CD8-positive, alpha-beta T cell (primary cell): ENCODE measurements at places on chromosomes 7 and 10.
A peak's percentile ranks its signal among the peaks of the same experiment; 100 is the strongest.

- no peak for DNase-seq
Observed at GRCh38 chr7:149373089-149373488, 87.8 kb downstream of the ZNF777 start.

DNA sequence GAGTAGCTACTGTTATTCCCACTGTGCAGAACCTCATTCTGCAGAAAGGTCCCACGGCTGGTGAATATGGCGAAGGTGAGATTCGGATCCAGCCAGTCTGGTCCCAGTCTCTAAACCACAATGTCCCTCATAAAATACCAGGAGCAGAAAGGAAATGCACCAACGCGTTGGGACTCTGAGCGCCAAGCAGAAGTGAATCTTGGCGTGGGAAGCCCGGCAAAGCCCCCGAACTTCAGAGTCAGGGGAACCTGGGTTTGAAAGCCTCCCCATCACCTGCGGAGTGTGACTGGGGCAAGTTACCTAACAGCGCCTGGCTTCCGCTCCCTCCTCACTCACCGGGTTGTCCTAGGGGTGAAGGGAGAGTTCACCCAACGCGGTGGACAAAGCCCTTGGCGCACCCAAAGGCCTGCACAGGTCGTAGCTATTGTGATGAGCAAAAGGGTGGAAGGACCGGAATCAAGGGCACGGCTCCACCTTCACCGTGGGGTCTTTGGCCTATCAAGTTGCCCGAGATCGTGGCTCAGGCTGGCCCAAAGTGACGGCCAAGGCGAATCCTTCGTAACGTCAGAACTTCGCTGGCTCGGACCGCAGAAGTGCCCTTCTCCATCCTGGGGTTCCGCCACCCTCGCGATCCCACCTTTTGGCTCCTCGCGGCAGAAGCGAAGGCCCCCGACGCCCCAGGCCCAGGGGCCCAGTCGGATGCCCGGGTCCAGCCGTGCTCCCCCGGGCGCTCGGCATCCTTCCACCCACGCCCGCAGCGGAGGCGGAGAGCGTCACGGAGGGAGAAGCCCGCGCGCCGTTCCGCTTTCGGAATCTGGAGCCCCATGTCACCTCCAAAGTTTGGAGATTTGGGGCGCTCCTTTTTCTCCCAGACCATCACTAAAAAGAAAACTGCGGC lies 811 bp downstream of the RGS10 start:
- peak; percentile 71 for DNase-seq

DNA sequence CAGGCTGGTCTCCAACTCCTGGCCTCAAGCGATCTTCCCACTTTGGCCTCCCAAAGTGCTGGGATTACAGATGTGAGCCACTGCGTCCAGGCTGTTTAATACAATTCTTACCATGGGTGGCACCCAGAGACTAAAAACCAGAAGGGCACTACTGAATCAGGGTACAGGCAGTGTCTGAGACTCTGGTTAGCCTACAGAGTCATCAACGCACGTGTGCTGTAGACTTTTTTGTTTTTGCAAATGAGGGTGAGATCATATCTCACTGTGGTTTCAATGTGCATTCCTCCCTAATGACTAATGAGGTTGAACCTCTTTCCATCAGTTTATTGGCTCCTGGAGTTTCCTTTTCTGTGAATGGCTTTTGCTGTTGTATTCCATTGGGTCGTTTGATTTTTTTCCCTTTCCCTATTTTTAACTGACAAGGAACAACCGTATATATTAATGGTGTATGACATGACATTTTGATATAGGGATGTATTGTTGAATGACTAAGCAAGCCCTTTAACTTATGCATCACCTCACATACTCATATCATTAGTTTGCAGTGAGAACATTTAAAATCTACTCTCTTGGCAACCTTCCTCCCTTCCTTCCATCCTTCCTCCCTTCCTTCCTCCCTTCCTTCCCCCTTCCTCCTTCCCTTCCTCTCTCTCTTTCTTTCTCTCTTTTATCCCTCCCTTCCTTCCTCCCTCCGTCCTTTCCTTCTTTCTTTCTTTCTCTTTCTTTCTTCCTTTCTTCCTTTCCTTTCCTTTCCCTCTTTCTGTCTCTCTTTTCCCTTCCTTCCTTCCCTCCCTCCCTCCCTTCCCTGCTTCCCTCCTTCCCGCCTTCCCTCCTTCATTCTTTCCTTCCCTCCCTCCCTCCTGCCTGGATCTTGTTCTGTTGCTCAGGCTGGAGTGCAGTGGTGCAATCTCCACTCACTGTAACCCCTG lies 9.3 kb upstream of the TMEM270 start:
- DNase-seq, result no peak

DNA sequence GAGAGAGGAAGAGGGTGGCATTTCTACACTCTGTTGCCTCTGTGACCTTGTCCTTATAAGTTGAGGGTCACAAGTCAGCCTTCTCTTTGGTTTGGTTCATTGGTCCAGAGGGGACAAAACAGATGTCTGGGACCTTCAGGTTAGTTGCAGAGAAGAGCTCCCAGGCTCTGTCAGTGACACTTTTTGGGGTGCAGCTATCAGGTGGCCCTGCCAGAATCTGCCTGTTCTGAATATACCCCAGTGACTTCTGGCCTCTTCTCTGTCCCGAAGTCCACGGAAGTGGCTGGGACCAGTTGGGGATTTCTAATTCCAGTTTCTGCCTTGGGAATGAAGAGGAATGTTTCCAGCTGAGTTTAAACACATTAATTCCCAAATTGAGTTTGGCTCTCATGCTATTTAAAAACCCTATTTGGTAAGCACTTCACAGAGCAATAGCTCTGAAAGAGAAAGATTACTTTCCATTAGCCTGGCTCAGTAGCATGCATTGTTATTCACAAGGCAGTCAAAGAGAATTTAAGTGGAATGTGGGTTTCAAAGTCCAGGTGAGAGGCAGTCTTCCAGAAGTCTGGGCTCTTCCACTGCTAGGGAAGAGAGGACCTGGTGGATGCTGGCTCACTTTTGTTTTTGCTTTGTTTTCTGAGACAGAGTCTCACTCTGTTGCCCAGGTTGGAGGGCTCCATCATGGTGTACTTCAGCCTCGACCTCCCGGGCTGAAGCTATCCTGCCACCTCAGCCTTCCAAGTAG lies 237.8 kb upstream of the GALNT17 start:
- no peak for DNase-seq

GRCh38 chr10:33143160-33143728 lies 185.2 kb upstream of the ITGB1 start:
- no peak for DNase-seq

DNA sequence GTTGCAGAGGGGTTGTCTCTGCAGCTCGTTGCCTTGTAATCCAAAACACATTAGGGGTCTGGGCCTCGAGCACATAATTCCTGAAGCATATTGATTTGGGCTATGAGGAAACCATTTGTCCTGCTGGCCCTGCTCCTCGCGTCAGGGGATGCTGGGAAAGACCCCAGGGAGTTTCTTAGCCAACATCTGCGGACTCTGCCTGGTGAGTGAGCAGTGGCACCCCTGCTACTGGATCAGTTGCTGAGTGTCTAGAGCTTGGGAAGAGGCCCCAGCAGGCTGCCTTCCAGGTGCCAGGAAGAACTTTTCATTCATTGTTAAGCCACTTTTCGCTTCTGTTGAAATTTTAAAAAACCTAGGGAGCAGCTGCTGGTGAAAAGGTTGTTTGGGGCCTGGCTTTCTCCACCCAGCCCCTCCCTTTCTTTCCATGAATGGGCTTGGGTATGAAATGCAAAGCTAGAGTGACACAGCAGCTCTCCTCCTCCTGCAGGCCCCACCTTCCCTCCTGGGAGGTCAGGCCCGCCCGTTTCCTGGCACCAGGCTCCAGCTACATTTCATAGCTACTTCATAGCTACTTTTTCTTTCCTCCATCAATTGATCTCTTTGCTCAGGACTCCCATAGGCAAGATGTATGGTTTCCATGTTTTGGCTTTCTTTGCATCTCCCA lies 26.8 kb downstream of the TACR2 start:
- no peak for DNase-seq

- no peak for DNase-seq
Observed at GRCh38 chr7:36825501-36825900, 101.2 kb upstream of the AOAH start.

GRCh38 chr10:49260644-49261296 lies 38.2 kb upstream of the C10orf71 start:
- DNase-seq, result no peak

DNA sequence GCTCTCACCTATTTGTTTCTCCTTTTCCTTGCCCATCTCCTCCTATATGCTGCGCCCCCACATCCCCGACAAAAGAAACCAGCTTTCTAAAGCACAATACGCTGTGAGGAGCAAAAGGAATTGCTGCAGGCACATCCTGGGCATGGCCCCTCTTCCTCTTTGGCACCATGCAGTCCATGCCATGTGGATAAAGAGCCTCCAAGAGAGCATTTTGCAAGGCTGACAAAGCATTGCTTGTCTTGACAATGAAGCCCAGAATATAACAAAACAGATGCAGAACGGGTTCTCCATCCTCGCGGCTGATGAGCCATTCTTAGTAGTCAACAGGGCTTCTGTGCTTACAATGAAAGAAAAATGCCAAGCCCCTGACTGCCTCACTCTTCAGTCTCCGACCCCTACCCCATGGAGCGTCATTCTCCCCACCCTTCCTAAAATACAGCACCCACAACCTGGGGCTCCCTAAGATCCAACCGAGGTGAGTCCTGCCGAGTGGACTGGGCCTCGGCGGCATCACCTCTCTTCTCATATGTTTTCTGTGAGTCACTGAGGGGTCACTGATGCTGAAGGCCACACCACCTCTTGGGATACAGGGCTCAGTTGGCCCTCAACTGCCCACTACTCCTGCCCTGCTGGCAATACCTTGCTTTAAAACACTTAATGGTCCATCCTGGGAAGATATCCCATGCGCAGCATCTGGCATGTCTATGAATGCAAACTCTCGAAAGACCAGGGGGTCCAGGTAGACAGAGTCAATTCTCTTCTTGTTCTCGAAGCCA lies 47.5 kb downstream of the GSDME start:
- no peak for DNase-seq

GRCh38 chr10:86263209-86263608 lies 103.4 kb downstream of the GRID1 start:
- DNase-seq, result no peak

- no peak for DNase-seq
Observed at GRCh38 chr7:149248777-149249176, 9.3 kb downstream of the ZNF212 start.

GRCh38 chr7:76340617-76341131 lies 18.1 kb downstream of the YWHAG start:
- no peak for DNase-seq

GRCh38 chr7:81445462-81445861 lies 324.4 kb downstream of the HGF start:
- DNase-seq, result no peak

DNA sequence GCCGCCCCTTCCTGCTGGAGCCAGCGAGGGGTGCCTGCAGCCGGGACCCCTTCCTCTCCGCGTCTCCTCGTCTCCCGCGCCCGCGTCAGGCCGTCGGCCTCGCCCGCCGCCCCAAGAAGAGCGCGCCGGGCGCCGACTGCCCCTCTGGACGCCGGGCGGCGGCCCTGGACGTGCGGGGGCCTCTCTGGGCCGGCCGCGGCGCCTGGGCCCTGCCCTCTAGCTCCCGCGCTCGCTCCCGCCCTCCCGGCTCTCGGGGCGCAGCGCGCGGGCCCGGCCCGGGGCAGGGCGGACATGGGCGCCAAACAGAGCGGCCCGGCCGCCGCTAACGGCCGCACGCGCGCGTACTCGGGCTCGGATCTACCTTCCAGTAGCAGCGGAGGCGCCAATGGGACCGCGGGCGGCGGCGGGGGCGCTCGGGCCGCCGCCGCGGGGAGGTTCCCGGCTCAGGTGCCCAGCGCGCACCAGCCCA lies 704 bp downstream of the ZNRF2 start:
- DNase-seq, result peak; percentile 17

- no peak for DNase-seq
Observed at GRCh38 chr10:74988832-74989561, 122.5 kb upstream of the SAMD8 start.

GRCh38 chr7:1842321-1843221 lies 172.5 kb downstream of the ELFN1 start:
- DNase-seq, result no peak

DNA sequence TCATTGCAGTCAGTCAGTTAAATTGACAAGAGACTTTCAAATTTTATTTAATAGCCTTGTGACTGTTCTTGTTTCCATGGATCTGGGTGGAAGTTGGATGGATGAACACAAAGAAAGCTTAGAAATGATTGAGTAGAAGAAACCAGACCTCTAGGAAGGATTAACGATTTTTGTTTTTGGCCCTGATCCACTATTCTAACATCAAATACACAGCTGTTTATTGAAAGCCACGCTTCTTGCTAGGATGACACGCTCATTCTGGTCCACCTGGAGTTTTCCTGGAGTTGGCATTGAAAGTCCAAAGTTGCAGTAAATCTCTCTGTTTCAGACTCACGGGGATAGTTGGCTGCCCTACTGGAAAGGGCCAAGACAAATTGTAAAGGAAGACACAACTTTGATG lies 108.4 kb downstream of the KIF20B start:
- no peak for DNase-seq

- DNase-seq, result no peak
Observed at GRCh38 chr7:99839287-99840021, 11.6 kb downstream of the CYP3A43 start.

DNA sequence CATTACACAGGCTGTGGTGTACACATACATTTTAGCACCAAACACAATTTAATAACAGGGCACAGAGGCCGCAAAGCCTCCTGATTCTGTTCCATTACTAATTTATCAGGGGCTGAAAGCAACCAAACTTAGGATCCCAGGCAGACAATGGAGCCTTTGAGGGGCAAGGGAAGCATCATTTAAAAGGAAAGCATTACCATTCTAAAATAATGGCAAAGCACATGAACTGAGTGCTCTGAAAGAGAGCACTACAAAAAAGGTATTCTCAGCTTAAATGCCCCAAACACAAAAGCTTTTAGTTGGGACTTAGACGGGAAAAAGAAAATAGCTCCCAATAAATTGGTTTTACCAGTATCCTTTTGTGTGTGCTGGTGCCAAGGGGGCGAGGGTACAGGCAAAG lies 282.0 kb upstream of the ETV1 start:
- no peak for DNase-seq
